ENCODE measurements at places on chromosomes 16 and 17.

GRCh38 chr16:62717026-62717425 lies 680.8 kb upstream of the CDH8 start:
- DNase-seq, result no peak

DNA sequence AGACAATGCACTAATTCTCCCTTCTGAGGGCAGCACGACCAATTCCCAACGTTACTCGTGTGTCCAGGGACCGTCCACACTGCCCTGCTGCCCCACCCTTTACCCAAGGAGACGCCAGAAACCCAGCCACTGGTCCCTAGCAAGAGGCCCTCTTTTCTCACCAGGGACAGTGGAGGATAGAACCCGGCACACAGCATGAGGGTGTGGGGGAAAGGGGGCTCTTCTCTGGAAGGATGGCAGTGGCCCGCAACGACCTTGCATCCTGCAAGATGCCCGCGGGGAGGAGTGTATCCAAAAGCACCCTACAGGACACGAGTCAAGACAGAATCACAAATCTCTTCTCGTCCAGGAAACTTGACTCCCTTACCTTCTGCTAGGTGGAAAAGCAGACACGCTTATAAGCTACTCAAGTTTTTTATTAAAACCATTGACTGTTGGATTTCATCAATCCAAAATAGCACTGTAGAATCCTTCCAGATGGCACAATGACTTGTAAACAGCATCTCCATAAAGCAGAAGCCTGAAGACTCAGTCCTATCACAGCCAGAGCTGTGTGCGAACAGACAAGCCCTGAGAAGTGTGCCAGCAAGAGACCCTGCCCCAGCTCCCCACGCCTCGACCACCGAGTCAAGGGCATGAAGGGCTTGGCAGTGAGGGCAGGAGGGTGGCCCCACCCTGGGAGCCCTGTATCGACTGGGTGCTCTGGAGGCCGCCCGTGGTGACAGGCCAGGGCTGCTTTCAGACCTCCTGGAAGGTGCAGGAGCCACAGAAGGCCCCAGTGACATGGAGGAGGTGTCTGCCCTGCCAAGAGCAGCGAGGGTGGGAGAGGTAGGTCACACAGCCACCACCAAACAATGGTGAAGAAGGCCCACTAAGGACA lies 103.8 kb downstream of the ANKRD11 start:
- no peak for DNase-seq

GRCh38 chr17:55545806-55546205 lies 34.6 kb upstream of the SMIM36 start:
- no peak for DNase-seq

DNA sequence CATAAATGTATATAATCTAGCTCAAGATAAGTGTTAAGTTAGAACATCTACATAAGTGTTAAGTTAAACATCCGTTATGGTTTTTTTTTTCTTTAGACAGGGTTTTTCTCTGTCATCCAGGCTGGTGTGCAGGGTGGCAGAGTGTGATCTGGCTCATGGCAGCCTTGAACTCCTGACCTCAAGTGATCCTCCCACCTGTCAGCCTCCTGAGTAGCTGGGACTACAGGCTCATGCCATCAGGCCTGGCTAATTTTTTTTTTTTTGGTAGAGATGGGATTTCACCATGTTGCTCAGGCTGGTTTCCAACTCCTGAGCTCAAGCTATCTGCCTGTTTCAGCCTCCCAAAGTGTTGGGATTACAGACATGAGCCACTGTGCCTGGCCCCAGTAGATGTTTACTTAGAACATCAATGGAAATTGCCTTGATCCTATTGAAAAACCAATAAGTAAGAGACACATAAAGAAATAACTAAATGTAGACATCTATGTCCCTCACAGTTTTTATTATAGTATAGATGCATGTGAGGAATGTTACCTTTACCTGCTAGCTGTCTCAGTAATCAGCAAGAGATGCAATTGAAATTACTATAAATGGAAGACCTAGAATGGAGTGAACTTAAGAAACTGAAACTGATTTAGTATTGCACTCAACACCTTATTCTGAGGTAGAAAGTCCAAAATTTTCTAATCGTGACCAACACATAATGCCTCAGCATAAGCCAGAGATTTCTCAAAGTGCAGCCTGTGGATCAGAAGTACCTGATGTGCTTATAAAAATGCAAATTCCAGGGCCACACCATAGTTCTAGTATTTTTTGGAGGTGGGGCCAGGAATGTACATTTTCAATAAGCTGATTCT lies 5.5 kb upstream of the FAM20A start:
- DNase-seq, result no peak

GRCh38 chr16:48064971-48065370 lies 90.8 kb downstream of the ABCC12 start:
- no peak for DNase-seq

DNA sequence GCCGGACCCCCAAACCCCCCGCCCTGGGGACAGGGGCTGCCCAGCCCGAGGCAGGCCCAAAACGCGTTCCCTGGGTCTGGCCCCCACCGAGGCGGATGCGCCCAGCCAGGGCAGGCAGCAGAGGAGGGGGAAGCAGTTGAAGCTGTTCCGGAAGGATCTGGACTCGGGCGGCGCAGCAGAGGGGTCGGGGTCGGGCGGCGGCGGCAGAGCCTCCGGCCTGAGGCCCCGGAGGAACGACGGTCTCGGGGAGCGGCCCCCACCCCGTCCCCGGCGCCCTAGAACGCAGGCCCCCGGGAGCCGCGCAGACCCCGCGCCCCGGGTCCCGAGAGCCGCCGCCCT lies 22.9 kb upstream of the ZFPM1 start:
- DNase-seq, result no peak

GRCh38 chr16:2971985-2972784 lies 3.0 kb downstream of the PAQR4 start:
- no peak for DNase-seq

- DNase-seq, result no peak
These were observed 13.4 kb downstream of the FBF1 start for GRCh38 chr17:75927286-75927922.

DNA sequence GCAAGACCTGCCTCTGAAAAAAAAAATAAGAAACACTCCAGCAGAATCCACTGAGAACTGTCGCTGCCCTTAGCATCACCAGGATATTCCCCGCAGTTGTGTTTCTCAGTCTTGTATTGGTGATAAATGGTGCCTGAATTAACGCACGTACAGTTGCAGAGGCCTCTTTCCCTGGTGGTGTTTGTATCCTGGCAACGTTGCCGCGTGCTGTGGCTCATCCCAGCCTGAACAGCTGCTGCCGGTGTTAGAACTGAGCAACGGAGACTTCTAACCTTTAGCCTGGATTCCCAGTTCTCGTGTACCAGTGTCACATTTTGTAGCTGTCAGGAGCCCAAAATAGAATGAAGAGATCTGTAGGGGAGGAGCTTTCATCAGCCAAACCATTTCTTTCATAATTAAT lies 4.8 kb downstream of the MLYCD start:
- DNase-seq, result no peak

DNA sequence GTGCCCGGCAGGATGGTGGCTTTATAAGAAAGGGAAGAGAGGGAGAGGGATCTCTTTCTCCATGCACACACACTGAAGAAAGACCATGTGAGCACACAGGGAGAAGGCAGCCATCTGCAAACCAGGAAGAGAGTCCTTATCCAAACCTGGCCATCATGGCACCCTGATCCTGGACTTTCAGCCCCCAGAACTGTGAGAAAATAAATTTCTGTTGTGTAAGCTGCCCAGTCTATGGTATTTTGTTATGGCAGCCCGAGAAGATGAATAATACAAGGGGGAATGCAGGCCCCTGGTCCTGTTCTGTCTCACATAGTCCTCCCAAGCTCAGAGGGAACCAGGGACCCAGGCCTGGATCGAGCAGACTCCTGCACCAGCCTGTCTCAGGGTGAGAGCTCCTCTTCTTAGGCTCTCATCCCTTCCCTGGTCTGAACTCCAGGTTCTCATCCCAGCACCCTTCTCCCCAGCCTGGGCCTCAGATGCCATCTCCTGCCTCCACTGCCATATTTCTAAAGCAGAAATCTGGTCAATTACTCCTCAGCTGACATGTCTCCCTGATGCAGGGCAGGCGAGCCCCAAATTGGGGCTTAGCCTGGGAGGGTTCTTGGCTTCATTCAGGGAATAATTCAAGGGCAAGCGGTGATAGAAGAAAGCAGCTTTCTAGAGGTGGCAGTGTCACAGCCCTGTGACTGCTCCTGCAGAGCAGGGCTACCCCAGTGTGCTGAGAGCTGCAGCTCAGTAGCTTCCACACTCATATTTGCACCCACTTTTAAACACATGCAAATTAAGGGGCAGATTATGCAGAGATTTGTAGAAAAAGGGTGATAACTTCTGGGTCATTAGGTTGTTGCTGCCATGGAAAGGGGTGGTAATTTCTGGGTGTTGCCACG lies 28.8 kb downstream of the IGFBP4 start:
- DNase-seq, result no peak

DNA sequence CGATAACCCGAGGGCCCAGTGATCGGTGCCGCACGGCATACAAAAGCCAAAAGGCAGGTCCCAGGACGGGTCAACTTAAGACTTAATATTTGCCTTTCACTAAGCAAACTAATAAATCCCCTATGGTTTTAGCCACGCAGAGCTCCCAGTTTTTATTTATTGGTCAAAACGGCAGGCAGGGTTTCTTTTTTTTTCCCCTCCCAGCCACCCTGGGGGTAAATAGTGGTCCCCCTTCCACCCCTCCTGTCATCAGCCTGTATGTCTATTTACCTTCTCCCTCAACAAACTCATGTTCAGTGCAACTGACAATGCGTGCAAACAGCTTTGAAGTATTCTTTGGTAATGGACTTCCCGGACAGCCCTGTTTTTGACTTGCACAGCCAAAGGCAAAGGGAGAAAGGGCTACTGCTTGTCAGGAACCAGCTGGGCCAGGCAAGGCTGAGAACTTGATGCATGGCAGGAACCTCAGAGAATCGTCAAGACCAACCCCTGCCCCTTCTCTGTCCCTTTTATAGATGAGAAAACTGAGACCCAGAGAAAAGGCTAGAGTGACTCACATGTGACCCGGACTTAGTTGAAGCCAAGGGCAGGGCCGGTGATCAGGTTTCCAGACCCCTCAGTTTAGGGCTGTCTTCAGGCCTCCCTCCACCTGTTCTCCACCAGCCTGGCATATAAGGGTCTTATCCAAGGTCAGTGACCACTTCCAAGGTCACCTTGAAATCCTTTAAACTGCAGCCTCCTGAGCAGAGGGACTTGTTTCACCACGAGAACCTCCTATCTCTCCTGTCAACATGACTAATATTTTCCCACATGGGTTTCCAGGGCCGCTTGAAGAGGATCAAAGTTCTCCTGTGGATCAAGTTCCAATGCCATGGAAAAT lies 279.0 kb downstream of the SOX9 start:
- no peak for DNase-seq

DNA sequence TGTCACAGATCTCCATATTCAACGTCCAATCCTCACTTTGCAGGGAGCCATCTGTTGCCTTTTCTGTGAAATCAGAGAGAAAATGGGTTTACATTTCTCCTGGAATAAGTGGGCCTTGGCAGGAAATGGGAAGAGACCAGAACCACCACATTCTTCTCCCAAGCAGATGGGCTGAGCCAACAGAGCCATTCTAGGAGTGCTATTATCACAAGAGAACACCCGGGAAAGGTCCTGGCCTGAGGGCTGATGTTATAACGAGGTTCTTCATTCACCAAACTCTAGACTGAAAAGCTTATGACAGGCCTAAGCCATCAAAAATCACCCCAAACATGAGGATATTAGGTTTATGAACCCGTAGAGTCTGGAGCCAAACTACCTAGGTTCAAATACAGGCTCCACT lies 64.7 kb downstream of the TOM1L2 start:
- DNase-seq, result no peak

- no peak for DNase-seq
These were observed 21.4 kb downstream of the BAIAP2 start for GRCh38 chr17:81056312-81056711.

DNA sequence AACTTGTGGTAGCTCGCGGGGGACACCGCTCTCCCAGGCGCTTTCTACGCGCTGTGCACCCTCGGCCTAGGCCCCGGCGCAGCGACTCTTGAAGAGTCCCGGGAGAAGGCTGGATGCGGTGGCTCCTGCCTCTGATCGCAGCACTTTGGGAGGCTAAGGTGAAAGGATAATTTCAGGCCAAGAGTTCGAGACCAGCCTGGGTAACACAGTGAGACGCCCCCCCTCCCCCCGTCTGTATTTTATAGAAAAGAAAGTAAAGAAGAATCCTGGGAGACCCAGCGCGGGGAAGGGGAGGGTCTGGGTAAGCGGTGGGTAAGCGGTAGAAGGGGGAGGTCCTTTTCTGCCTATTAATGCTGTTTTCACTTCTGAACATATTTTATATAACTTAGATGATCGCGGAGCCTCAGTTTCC lies 486 bp upstream of the PLLP start:
- DNase-seq, result no peak

GRCh38 chr17:17264430-17264829 lies 16.6 kb downstream of the COPS3 start:
- no peak for DNase-seq

DNA sequence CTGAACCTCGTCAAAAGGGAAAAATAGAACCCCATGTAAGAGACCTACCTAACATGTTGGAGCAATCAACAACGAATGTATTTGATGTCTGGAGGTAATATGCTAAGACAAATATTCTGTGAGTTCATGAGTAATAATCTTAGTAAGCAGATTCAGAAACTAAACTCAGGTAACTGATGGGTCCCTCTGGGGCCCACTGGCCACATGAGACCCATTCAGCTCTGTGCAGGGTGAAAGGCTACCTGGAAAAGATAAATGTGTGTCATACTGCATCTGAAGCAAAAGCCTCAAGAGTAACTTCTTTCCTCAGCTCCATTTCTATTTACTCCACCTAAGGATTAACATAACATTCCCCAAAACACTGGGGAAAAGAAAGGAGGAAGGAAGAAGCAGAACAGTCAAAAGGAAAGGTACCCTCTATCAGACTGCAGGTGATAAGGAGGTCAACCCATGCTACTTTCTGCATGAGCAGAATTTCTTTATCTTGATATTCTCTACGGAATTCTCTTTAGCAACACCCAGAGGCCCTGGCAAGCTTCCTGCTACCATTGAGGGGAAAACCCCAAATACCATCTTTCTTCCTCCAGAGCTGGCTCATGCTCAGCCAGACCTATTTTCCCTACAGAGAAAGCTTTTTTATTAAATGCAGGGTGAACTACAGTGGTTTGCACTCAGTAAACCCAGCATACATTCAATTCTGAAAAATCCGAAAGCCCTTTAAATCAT lies 37.7 kb upstream of the ABCA6 start:
- DNase-seq, result no peak
